Left lobe of liver (tissue), 2 donors: ENCODE measurements at places on chromosomes 1 and 21. TPM values are rescaled to one million over a fixed set of nuclear protein-coding genes. Genes with fewer than 3 reads are reported as not detected.

NBPF19 gene
- total RNA-seq = 13.2 TPM

- DNase-seq = no peak
Measured at GRCh38 chr1:245704765-245705164, 550.0 kb downstream of the KIF26B start.

KCNT2 gene
- total RNA-seq = 4.1 TPM

DNA sequence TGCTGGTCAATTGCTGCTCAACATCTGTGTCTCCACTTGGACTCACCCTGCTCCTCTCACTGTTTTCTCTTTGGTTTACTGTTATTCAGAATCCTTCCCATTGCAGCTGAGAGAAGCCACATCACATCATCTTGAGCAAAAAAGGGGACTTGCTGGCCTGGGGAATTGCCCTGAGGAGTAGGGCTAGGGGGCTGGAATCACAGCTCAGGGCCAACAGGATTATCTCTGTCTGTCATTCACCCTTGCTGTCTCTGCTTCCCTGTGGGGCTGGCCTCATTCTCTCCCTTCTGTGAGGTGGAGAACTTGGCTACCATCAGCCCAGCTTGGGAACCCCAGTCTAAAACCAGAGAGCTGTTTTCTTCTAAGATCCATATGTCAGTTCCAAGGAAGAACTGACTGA, 140.7 kb upstream of the WNT4 start:
- peak; percentile 10 for DNase-seq

SLC30A2 gene
- total RNA-seq = 0.33 TPM

GRCh38 chr1:10378081-10378841, 20.6 kb upstream of the PGD start:
- DNase-seq = peak; percentile 54

DNA sequence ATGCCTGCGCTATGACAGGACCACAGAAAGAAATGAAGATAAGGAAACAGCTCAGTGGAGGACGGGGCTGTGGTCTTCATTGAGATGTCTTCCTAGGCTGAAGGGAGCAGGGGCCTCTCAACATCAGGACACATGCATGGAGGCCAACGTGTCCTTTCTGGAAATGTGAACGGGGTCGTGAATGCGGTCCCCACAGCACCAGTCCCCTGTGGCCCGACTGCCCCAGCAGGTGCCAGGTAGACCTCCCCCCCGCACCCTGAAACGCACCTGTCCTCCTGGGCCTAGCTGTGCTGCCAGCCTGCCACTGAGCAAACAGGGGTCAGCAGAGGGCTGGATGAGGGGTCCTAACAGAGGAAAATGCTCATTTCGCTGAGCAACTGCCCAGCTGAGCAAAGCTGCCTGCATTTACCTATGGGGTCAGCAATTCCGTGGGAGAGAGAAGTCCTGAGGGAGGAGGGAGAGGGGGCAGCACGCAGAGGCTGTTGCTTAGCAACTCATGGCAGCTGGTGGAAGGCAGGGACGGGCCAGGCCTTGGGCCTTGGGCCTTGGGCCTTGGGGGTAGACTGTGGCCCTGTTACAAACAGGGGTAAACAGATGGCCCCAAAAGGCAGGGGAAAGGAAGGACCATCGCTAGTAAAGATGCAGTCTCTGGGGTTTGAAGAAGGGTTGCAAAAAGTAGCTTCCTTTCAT, 77.4 kb downstream of the NPHP4 start:
- DNase-seq = peak; percentile 30

- peak; percentile 96 for DNase-seq
Measured at GRCh38 chr1:211515090-211516023, 23.4 kb upstream of the RD3 start.

OR10Z1 gene
- total RNA-seq = not detected

RASSF5 gene
- 13.1 TPM for total RNA-seq

DNA sequence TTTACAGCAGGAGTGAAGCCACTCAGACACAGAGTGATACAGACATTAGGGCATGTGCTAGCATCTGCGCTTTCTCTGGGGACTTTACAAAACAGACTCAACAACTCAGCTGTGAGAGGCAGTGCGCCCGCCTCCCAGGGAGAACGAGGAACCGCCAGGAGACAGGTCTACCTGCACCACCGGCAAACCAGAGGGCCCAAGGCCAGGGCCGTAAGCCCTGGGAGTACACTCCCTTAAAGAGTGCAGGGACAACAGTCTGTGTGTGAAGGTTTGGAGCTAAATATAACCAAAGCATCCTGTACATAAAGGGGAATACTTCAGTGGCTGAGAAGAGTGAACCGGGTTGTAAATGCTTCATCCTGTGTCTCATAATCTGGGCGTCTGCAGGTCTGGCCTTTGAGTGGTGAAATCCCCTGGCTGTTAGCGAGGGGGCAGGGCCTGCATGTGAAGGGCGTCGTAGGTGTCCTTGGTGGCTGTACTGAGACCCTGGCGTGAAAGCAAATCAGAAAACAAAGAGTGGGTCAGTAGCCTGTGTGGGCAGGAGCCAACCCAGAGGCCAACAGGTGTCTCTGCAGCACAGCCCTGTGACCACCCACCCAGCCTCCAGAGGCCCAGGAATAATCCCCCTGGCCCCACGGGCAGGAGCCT, 86.9 kb downstream of the CD247 start:
- no peak for DNase-seq
